ENCODE measurements at places on chromosomes 4 and X. TPM values are rescaled to one million over a fixed set of nuclear protein-coding genes. Genes with fewer than 3 reads are reported as not detected.

Gene OTC
- not detected for total RNA-seq

Gene NR0B1
- not detected for total RNA-seq

Gene COL25A1
- total RNA-seq = not detected

Gene MTMR8
- total RNA-seq = 2.1 TPM

Data from G401 (cell line).